ENCODE measurements at places on chromosomes 2 and 18.

DNA sequence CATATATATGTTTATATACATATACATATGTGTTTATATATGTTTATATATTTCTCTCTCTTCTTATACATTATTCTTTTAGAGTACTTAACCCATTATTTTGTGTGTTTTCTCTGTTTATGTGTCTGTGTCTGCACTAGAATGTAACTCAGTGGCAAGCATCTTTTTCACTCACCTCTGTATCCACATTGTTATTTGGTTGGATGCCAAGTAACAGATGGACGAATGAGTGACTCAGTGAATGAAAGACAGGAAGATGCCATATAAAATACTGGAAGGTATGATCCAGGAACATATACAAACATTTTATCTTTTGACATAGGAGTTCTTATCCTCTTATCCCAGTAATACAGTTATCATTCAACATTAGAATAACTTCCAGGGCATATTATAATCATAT lies 684.8 kb downstream of the RNF144A start:
- DNase-seq, result peak; percentile 53

- no peak for DNase-seq
These were observed 69.2 kb upstream of the GLI2 start for GRCh38 chr2:120666433-120666832.

DNA sequence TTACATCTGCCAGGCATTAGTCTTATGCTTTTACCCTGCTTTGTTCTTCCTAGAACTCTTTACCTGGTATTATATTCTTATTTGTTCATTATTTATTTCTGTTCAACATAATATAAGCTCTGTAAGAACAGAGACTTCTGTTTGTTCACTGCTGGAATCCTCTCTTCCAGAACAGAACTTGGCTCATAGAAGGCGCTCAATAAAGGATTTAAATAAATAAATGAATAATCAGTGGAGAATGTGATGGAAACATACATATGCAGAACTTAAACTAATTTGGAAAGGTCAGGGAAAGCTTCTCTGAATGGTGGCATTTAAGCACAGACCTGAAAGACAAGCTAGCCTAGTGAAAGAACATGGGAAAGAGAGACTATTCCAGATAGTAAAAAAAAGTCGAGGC lies 24.3 kb downstream of the NCKAP1 start:
- no peak for DNase-seq

GRCh38 chr18:12327510-12328178 lies 19.6 kb downstream of the TUBB6 start:
- peak; percentile 55 for DNase-seq

GRCh38 chr18:22930089-22930713 lies 2.9 kb upstream of the RBBP8 start:
- peak; percentile 67 for DNase-seq

- DNase-seq, result no peak
These were observed 24.3 kb downstream of the IGFBP5 start for GRCh38 chr2:216671081-216671411.

GRCh38 chr2:202450785-202451184 lies 74.7 kb downstream of the BMPR2 start:
- no peak for DNase-seq

GRCh38 chr2:192029089-192029488 lies 165.6 kb downstream of the TMEFF2 start:
- no peak for DNase-seq

DNA sequence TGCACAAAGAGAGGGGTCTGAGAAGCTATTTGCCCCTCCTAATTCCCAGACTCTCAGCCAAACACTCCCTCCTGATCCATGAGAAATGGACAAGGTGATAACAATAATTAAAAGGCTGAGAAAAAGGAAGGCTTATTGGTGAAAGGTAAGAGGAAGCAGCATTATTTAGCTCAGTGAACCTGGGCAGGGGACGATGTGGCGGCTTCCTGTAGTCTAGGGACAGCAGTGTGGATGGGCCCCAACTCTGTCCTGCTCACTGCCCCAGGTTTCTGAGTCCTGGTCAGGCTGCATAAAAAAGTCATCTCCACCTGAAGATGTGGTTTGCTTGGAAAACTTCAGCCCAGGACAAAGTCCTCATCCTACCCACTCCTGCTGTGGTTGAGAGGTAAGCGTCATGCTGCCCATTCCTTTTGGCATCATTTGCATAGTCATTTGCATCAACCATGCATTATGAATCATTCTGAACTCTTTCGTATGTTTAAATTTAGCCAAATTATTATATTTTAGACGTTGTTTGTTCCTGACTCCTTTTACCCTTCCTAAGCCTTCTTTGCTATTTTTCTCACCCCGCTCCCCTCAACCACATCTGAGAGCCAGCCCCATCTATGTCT lies 126.8 kb downstream of the CLIP4 start:
- DNase-seq, result no peak

DNA sequence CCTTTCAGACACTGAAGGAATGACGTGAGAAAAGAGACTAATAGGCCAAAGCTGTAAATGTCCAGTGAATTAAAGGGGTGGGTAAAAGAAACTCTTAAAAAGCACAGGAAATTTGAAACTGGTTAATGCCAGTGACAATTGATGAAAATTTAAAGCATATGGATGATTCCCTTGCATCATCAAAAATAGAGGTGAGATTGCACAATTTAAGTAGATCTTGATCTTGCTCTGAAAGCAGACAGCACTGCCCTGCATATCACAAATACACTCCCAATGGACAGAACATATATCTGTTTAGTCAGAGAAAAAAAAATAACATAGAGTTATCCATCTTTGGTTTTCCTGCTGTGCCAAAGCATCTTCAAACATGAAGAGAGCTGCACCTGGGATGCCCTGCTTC lies 86.7 kb upstream of the UBE2E3 start:
- DNase-seq, result no peak

- DNase-seq, result no peak
These were observed 950.6 kb upstream of the LRATD1 start for GRCh38 chr2:13681936-13682335.

- DNase-seq, result no peak
These were observed 59.3 kb downstream of the PRKRA start for GRCh38 chr2:178391701-178392100.

DNA sequence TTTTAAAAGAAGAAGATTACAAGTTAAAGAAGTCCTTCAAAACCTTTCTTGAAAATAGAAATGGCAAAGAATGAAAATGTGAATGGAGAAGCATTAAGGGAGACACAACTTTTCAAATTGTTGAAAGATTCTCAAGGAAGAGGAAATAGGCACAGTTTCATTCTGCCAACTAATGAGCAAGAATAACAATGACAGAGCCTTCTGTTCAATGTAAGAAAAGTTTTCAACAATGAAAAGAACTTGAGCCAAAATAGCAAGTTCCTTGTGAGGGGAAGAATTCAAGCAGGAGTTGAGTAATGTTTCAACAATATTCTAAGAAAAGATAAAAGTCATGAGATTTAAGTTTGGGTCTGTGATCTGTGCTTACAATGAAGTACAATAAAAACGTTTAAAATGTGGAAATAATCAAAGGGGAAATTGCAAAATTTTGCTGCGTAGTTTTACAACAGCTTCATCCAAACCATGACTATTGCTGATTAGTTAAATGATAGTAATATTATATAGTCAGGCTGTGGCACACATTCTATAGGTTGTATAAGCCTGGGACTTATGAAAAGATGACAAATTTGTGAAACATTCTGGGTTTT lies 122.6 kb downstream of the METTL4 start:
- DNase-seq, result no peak

- DNase-seq, result no peak
These were observed 178.6 kb downstream of the NEDD4L start for GRCh38 chr18:58222432-58223125.

DNA sequence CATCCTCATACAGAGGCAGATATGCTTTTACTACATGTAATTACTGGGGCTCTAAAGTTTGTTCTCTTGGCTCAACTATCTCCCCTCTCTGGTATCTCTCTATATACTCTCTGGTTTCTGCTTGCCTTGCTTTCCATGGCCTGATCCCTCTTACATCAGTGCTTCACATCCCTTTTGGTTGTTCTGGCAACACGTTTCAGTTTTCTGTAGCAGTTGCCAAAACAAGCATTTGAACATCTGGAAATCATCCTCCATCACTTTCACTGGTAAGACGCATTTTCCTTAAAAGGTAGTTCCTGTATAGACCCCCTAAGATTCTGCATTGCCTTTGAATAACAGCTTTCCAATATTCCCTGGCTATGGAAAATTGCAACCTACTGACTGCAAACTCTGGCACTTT lies 25.9 kb downstream of the COL5A2 start:
- DNase-seq, result no peak

DNA sequence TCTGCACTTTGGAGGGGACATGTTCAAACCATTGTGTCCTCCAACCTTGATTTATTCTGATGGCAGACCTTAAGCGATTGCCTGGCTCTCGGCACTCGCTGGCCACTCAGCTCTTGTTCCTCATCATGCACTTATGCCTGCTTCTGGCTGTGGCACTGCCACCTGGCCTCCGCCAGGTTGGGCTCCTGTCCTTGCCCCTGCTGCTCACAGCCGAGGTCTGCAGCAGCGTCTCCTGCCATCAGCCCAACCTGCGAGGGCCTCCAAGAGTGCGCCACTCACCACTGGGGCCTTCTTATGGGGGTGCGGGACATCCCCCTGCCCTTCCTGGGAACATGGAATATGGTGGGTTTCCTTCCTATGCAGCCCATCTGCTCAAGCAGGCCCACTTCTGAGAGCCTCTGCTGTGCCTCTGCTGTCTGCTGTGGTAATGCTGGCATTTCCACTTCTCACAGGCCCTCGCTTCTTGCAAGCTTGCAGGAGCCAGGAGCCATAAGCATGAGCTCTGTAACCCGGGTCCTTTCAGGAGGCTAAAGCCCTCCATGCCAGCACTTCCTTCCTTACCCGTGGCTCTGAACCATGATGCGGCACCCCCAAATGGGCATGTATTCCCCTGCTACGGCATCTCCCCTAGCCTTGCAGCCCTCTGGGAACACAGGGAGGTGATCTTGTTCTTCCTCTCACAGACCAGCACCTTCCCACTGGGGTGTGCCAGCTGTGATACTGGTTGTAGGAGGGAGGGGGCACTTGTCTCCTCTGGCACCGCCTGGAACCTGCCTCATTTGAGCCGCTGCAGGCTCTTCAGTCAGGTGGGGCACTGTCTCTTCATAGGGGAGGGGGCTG lies 58.6 kb upstream of the HS6ST1 start:
- peak; percentile 66 for DNase-seq

DNA sequence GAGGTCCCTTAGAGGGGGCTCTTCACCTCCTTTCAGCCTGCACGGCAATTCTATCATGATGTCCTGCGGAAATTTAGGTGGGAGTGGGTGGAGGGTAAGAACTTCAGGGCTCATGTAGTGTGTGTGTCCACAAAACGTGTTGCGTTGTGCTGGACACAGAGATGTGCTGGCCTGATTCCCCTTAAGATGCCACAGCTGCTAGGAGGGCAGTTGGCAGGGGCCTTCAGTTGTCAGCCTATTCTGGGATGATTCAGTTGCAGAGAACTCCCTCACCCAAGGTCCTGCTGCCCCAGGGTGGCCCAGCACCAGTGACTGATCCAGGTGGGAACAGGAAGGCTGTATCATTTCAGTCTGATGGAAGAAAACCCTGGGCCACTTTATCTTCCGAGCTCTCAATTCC lies 1.0 kb upstream of the HJURP start:
- no peak for DNase-seq

DNA sequence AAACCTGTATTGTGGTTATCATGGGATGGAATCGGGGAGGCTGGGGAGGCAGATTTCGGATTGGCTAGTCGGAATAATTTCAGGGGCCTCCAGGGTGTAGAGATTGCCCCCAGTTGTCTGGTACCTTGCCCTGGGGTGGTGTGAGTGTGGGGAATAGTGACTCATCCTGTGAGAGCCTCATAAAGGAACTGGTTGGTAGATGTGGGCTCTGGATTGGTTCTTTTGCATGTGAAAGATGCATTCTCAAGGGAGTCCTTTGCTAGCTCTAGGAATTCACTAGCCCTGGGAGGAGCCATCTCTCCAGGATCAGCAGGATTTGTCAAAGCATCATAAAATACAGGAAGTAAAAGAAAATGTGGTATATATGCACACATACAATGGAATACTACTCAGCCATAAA lies 331.6 kb downstream of the SETBP1 start:
- DNase-seq, result no peak

GRCh38 chr2:40625849-40626248 lies 174.0 kb upstream of the SLC8A1 start:
- DNase-seq, result no peak

DNA sequence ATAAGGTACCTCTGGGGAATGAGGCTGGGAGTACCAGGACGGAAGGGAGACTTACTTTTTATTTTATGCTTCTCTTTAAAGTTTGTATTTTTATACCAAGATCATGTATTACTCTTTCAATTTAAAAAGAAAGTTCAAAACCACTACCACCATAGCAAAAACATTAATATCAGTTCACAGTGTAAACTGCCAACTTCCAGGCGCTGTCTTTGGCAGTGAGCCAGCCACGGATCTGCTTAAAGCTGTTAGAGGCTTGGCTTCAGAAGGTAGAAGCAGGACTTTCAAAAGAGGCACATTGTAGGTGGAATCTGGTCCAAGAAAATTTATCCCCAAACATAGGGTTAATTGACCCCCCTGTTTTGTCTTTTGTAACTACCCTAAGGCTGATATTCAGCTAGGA lies 74.8 kb downstream of the B3GNT2 start:
- DNase-seq, result peak; percentile 17

DNA sequence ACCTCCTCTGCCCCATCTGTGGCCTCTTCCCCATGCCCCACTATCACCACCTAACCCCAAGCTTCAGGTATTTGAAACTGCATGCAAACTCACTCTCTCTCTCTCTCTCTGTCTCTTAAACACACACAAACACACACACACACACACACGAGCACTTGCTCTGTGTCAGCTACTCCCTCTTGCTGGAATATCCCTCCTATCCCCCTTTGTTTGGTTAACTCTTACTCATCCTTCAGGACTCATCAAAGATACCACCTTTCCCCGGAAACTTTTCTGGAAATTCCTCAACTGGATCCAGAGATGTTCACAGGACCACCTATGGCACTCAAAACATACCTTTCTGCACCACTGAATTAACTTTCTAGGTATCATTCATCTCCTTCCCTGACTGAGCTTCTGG lies 222.8 kb upstream of the TMEM200C start:
- no peak for DNase-seq

- DNase-seq, result no peak
These were observed 110.7 kb downstream of the RTP5 start for GRCh38 chr2:241980193-241980592.

- no peak for DNase-seq
These were observed 33.0 kb downstream of the RPRD1A start for GRCh38 chr18:36034299-36034895.

- DNase-seq, result no peak
These were observed 54.4 kb upstream of the MYO3B start for GRCh38 chr2:170123593-170123992.

GRCh38 chr18:9901377-9901776 lies 12.4 kb upstream of the VAPA start:
- no peak for DNase-seq

GRCh38 chr2:196356332-196356731 lies 185.0 kb upstream of the STK17B start:
- DNase-seq, result no peak

GRCh38 chr2:30223413-30223874 lies 7.9 kb upstream of the LBH start:
- DNase-seq, result no peak

DNA sequence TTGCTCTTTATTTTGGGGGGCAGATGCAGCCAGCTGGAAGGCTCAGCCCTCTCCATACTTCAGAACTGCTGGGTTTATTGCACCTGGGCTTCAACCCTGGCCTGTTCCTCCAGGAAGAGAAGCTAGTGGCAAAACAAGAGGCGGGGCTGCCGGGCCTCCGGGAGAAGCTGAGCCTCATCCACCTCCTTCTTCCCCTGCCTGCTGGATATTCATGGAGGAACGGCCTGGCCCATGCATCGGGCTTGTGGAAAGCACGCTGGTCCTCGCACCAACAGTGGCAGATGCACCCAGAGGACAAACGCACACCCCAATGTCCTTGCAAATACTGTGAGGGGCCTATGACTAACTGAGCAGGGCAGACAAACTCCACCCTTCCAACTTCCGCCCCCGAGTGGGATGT lies 30.6 kb downstream of the FAM178B start:
- DNase-seq, result no peak

All from G401 (cell line).